Suprapubic skin (tissue), 4 donors: ENCODE measurements at places on chromosomes 5 and 9.

GRCh38 chr5:107025712-107026497 lies 644.8 kb downstream of the EFNA5 start:
- DNase-seq: no peak

GRCh38 chr5:136927571-136927970 lies 562.2 kb upstream of the TRPC7 start:
- no peak for DNase-seq

- no peak for DNase-seq
These were observed 85.1 kb downstream of the MED27 start for GRCh38 chr9:131994364-131995125.

DNA sequence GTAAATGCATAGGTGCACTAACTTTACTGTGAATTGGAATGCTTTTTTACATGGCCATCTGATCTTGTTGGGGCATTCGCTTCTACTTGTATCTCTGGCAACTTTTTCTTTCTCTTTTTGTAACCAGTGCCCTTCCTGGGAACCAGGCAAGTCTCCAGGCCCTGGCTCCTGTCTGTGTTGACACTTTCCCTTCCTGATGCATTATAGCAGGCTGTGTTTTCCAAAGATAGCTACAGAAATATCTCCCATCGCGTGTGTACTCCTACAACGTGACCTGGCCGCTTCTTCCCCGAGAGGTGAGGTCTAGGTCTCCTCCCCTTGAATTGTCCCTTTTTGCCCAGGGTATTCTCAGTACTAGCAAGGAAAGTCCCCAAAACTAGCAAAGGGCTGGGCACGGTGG lies 81.1 kb upstream of the SPIN1 start:
- no peak for DNase-seq

GRCh38 chr5:78320401-78320800 lies 25.9 kb upstream of the AP3B1 start:
- DNase-seq: no peak

DNA sequence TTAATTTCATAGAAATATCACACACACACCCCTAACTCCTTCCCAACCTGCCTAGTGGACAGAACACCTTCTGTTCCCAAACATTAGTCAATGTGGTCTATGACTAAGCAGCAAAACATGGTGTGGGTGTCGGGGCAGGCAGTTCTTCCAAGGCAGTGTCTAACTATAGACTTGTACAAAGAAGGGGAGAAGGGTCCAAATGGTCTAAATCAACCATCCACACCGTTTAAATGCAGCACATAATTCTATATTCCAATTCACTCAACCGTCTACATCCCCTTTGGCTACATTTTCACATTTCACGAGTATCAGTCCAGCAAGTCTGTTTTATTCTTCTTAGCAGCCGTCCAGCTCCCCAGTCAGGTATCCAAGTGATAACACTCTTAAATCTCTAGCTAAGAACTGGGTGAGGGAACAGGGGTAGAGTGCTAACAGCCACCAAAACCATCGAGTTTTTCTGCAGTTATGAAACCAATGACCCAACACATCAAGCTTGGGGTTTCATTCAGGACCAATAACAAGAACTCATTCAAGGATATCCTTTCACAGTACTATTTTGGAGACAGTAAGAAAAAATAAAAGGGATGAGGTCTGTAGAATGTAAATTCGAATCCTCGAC lies 3.3 kb downstream of the ZNF608 start:
- DNase-seq: no peak

GRCh38 chr5:72814864-72815263 lies 1.6 kb upstream of the TNPO1 start:
- no peak for DNase-seq
